Lower leg skin (tissue), 4 donors: ENCODE measurements at places on chromosomes 1 and 21. TPM values are rescaled to one million over a fixed set of nuclear protein-coding genes. Genes with fewer than 3 reads are reported as not detected.

- DNase-seq, result no peak
Observed at GRCh38 chr1:245444945-245445344, 290.2 kb downstream of the KIF26B start.

GRCh38 chr1:32893198-32894018 is 7.1 kb downstream of the HPCA start:
- no peak for DNase-seq

RNU1-4 gene
- not detected for total RNA-seq

CYP4X1 gene
- 13.3 TPM for total RNA-seq

GRCh38 chr1:8797216-8797615 is 20.2 kb downstream of the RERE start:
- DNase-seq, result no peak

PODN gene
- total RNA-seq, result 58.8 TPM

GRCh38 chr21:15592271-15592860 is 137.4 kb upstream of the USP25 start:
- no peak for DNase-seq

DNA sequence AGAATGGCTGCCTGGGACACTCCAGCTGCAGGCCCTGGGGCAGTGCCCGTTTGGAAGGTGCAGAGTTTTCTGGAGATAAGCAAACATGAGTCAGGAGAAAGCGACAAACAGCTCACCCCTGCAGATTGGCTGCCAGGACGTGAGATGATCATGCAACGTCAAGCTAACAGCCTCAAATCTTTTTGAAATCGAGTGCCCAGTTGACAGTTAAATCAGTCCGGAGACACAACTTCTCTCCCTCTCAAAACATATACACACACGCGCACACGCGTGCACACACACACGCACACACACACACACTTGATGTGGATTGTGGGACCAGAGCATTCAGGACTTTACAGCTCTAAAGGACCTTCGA is 49.4 kb downstream of the TENT5C start:
- no peak for DNase-seq

DNA sequence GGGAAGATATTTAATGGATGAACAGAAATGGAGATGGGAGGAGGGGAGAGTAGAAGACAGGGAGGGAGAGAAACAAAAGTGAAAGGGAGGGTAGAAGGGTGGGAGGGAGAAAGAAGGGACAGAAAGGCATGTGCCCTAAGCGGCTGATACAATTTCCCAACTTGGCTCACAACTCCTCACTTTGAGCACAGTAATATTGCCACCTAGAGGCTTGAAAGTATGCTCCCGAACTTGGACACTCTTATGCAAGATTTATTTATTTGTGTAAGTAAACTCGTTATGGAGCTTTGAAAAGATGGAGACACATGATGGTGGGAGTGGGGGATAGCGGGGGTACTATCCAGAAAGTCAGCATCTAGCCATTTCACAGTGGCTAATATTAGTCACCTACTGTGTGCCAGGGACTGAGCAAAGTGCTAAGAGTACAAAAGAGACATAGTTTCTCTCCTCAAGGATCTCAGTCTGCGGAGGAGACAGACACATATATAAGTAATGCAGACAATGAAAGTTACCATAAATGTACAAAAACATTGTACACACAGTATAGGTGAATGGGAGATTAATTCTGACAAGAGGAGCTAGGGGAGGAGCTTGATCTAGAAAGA is 189.7 kb downstream of the SEC16B start:
- DNase-seq, result no peak

DNA sequence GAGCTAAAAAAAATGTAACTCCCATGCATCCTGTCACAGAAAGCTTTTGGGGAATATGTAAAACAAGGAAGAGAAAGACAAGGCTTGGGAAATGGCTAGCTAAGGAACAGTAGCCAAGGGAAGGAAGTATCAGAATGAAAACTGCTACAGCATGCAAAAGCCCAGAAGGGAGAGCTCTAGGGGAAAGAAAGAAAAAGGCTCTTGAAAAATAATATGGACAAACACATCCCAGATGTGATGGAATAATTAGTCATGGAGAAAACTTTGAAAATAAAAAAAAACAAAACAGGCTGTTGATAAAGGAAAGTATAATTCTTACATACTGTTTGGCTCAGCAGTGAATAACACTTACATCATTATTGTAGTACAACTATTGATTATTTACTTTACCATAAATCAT is 47.9 kb upstream of the VCAM1 start:
- DNase-seq, result no peak

GRCh38 chr1:61087571-61087970 is 5.2 kb downstream of the NFIA start:
- DNase-seq, result no peak

GRCh38 chr1:9705337-9706093 is 54.0 kb downstream of the PIK3CD start:
- DNase-seq, result no peak

DNA sequence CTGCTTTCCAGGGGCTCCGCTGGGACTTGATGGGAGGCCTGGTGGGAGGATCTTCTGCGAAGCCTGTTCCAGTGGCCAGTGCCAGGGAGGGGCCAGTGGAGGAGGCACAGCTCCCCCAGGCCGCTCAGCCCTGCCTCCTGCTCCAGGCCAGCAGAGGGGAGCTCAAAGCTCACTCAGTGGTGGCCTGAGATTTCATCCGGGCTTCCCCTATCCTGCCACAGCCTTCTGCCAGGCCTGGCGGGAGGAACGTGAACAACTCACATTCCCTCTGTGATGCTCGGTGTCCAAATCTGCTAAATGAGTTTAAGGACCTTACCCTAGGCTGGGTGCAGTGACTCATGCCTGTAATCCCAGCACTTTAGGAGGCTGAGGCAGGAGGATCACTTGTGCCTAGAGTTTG is 3.3 kb downstream of the CLCNKB start:
- DNase-seq, result no peak

SH2D2A gene
- not detected for total RNA-seq

FMO3 gene
- 0.84 TPM for total RNA-seq

DNA sequence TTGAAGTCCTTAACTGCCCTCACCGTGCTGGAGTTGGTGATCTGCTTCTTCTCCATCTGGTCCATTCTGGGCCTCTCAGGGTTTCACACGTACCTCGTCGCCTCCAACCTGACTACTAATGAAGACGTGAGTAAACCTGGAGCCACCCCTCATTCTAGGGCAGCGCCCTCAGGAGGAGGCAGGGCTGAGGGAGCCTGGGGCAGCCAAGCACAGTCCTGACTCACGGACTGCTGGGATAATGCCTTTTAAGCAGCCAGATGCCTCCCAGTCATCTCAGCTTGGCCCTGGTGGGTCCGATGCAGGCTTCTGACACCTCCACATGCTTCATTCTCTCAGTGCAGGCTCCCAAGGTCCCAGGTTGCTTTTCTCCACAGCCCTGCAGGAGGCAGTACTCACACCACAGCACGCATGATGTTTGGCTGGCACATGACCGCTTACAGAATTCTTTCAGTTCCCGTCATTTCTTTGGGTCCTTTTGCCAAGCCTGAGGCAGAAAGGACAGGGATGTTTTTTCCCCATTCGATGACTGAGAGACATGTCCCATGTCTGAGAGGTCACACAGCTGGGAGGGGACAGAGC is 11.8 kb upstream of the SFN start:
- DNase-seq, result no peak
